Renal pelvis (tissue), 12 donors: ENCODE measurements at places on chromosomes 7 and 10.
A peak's percentile ranks its signal among the peaks of the same experiment; 100 is the strongest.

DNA sequence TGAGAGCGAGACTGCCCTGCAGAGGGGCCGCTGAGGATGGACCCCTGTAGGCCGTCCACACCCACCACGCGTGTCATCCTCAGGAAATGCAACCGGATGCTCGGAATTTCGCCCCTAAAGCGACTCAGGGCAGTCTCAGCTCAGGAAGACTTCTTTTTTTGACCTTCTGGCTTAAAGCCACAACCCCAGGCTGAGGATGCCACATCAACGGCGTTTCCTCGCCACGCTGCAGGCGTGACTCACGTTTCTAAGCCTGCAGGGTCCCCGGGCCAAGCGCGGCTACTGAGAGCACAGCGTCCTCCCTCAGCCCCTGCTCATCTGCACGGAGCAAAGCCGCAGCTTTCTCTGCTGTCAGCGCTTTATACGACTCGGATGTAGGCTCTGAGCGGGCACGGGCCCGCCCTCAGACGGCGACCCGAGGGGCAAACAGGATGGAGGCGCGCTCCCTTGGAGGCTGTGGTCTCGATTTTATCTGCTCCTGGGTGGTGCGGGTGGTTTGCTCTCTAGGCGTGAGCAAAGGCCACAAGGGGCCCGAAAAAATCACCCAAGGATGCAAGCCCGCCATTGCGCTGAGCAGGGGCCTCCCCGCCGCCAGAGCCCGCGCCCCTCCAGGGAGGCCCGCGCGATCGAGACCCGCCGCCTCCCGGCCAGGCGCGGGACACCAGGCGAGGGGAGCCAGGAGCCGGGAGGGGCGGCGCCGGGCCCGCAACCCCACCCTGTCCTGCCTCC, 726 bp upstream of the INSIG1 start:
- DNase-seq = peak; percentile 28

GRCh38 chr7:112331492-112331891, 118.8 kb upstream of the IFRD1 start:
- DNase-seq = peak; percentile 10

GRCh38 chr7:46029111-46029704, 108.1 kb upstream of the IGFBP3 start:
- DNase-seq = no peak

DNA sequence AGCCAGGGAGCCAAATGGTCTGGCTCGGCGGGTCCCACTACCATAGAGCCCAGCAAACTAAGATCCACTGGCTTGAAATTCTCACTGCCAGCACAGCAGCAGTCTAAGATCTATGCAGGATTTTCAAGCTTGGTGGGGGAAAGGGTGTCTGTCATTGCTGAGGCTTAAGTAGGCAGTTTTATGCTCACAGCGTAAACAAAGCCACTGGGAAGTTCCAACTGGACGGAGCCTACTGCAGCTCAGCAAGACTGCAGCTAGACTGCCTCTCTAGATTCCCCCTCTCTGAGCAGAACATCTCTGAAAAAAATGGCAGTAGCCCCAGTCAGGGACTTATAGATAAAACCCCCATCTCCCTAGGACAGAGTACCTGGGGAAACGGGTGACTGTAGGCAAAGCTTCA, 277.6 kb upstream of the PHF14 start:
- DNase-seq = no peak

DNA sequence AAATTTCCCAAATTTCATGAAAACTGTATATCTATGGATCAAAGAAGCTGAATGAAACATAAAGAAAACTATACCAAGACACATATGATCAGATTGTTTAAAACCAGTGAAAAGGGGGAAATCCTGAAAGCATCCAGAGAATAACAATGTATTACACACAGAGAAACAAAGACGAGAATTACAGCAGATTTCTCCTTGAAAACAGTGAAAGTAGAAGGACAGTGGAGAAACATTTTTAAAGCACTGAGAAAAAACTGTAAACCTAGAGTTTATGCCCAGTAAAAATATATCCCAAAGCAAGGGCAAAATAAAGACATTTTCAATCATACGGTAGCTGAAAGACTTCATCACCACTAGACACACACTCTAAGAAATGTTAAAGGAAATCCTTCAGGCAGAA, 121.0 kb downstream of the DPY19L1 start:
- no peak for DNase-seq

DNA sequence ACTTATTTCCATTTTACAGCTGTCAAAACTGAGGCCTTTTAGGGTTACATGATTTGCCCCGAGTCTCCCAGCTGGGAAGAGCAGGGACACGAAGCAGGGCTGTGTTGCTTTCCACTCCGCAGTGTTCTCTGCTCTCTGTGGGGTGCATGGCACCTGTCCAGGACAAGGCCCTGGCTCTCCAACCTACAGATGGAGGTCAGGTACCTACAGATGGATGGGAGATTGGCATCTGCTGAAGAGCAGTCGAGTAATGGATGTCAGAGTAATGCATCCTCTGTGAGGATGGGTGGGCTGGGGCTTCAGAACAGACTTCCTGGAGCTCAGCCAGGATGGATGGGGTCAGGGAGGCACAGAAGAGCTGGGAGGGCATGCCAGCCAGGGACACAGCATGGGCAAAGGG, 85.0 kb downstream of the EMX2 start:
- DNase-seq = no peak

DNA sequence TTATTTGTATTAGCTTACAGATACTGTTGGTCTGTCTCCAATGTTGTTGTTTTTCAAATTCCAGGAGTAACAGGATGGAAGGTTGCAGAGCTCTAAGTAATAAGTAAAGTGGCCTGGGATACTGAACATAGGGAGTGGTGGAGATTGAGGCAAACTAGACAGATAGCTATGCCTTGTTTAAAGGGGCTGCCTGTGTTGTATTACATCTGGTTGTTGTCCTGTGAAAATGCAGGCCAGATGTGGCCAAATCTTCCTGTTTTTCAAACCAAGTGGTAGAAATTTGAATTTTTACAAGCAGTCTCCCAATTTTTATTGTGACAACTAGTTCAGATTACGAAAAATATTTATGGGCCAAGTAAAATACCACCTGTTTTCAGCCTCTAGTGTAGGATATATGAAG, 33.5 kb downstream of the BICC1 start:
- no peak for DNase-seq

DNA sequence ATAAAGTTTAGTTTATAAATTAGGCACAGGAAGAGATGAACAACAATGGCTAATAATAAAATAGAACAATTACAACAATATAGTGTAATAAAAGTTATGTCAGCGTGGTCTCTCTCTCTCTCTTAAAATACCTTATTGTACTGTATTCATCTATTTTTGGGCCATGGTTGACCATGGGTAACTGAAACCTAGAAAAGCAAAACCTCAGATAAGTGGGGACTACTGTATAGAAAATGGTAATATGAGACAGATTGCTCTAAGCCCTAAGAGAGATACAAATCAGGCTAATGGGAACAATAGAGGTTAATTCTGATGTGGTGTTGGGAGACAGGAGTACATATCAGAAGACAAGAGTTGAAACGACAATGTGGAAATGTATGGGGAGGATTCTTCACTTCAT, 86.2 kb downstream of the ZNF365 start:
- DNase-seq = no peak

- no peak for DNase-seq
These were observed 133.5 kb downstream of the TSPAN12 start for GRCh38 chr7:120724448-120724847.

DNA sequence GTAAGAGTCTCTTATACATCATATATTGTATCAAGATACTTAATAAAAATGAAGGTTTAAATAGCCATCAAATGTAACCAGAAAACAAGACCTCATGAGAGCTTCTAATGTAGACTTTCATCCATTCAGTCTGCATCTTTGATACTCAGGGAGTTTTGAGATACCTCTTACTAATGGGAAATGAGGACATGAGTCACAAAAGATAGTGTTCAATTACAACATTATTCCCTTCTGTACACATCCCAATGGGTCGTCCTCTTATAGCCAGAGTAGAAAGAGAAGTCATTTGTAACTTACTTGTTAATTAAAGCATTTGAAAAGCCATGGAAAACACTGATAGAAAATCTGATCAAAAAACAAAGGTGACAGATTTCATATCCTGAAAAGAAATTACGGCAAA, 19.4 kb downstream of the SHTN1 start:
- DNase-seq = no peak

- DNase-seq = no peak
These were observed 65.0 kb downstream of the RBM33 start for GRCh38 chr7:155709453-155709852.

GRCh38 chr10:98815039-98815885, 368.5 kb upstream of the HPS1 start:
- no peak for DNase-seq

DNA sequence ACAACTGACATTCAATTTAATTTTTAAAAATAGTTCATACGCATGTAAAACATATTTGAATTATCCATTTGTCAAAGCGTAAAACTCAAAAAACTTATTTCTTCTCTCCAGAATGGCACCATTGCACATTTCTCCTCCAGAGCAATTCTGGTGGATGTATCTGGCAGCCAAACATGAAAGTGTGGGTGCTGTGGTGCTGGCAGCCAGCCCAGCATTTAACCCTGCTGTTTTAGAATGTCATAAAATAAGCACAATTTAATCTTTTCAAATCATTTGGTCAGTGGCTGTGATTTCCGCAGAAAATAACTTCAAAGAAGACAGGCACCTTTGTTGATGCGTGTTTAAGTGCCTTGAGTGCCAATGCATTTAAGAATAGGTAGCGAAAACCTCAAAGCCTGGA, 302.7 kb upstream of the MEOX2 start:
- no peak for DNase-seq

DNA sequence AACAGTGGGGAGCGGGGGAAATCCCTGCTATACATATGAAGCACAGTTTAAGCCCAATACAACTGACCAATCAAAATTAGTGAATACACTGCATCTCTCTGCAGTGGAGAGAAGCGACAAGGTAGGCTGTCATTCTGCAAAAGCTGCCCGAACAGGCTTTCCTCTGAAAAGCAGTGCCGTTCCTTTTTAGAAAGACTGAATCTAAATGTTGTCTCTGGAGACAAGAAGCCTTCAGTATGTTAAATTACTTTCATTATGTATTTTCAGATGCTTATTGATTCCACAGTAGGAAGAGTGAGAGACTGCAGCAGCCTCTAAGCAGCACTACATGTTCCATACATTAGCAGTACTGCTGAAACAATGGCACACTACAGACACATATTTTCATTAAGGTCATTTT, at the start of gene GPR22:
Gene GPR22, plus strand, starts transcription at position 129 of the 400 bp plus-strand sequence. CDS start 4,004 bp downstream, outside the sequence.
- DNase-seq = no peak

GRCh38 chr7:96287132-96287531, 34.8 kb downstream of the SLC25A13 start:
- no peak for DNase-seq

GRCh38 chr10:84654671-84655070, 326.3 kb downstream of the CCSER2 start:
- no peak for DNase-seq

DNA sequence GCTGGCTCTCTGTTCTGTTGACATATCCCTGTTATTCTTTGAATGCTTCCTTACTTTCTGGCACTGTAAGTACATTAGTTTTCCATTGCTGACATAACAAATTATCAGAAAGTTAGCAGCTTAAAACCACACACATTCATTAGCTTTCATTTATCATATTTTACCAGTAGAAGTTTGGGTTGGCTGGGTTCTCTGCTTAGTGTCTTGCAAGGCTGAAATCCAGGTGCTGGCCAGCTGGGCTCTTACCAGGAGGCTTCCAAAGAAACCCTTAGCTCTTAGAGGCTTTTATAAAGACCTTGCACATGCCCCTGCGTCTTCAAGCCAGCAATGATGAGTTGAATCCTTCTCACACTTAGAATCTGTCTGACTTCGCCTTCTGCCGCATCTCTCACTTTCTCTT, 160.6 kb downstream of the MLLT10 start:
- no peak for DNase-seq

- DNase-seq = no peak
These were observed 13.0 kb downstream of the AKAP9 start for GRCh38 chr7:91953618-91954017.

- DNase-seq = no peak
These were observed 647 bp upstream of the GSAP start for GRCh38 chr7:77416621-77417371.
